ENCODE measurements at places on chromosomes 11 and 22. TPM values are rescaled to one million over a fixed set of nuclear protein-coding genes. Genes with fewer than 3 reads are reported as not detected.

The PKP3 gene
- 5.2 TPM for total RNA-seq

The PNPLA3 gene
- 2.1 TPM for total RNA-seq

The SYT12 gene
- 3.4 TPM for total RNA-seq

The CARD18 gene
- not detected for total RNA-seq

The RAB3IL1 gene
- total RNA-seq: 0.26 TPM

The ROM1 gene
- 2.7 TPM for total RNA-seq

The ADM2 gene
- 8.8 TPM for total RNA-seq

The SCN4B gene
- 0.56 TPM for total RNA-seq

The NAALAD2 gene
- 1.7 TPM for total RNA-seq

The TSSK2 gene
- not detected for total RNA-seq

The TSGA10IP gene
- total RNA-seq: not detected

The ZNF280B gene
- 1.8 TPM for total RNA-seq

The PKDREJ gene
- total RNA-seq: not detected

The YPEL4 gene
- 0.13 TPM for total RNA-seq

The PIH1D2 gene
- 4.6 TPM for total RNA-seq

The HPX gene
- not detected for total RNA-seq

The INS gene
- not detected for total RNA-seq

The CHRNA10 gene
- 0.39 TPM for total RNA-seq

The SUSD2 gene
- 8.9 TPM for total RNA-seq

The FAM181B gene
- under 0.01 TPM for total RNA-seq

The ALKBH8 gene
- total RNA-seq: 6.5 TPM

The PATE2 gene
- not detected for total RNA-seq

The VPREB3 gene
- total RNA-seq: not detected

The CNGA4 gene
- 0.16 TPM for total RNA-seq

The GLYAT gene
- not detected for total RNA-seq

The ANO9 gene
- 0.39 TPM for total RNA-seq

The PARVG gene
- not detected for total RNA-seq

The ELF5 gene
- not detected for total RNA-seq

The BEST1 gene
- total RNA-seq: 2.3 TPM

The TREH gene
- not detected for total RNA-seq

The OPCML gene
- not detected for total RNA-seq

The MAPK11 gene
- total RNA-seq: 8.0 TPM

The CLDN5 gene
- total RNA-seq: 11.2 TPM

The CD6 gene
- not detected for total RNA-seq

The MRPL49 gene
- total RNA-seq: 55.3 TPM

The ANGPTL5 gene
- not detected for total RNA-seq

The SPTBN2 gene
- 0.88 TPM for total RNA-seq

The HBG2 gene
- total RNA-seq: not detected

The TRPM5 gene
- not detected for total RNA-seq

The OR10D3 gene
- not detected for total RNA-seq

The FBLN1 gene
- total RNA-seq: 113 TPM

The GPHA2 gene
- not detected for total RNA-seq

The OR5B2 gene
- total RNA-seq: not detected

The PGGHG gene
- 27.8 TPM for total RNA-seq

The RNF141 gene
- total RNA-seq: 29.0 TPM

The OR5B3 gene
- not detected for total RNA-seq

The JAM3 gene
- total RNA-seq: 47.3 TPM

The SYT7 gene
- 1.5 TPM for total RNA-seq

The CDC42EP1 gene
- 58.1 TPM for total RNA-seq

All from epithelial cell of alveolus of lung (primary cell).